ENCODE measurements at places on chromosomes 5 and 9. TPM values are rescaled to one million over a fixed set of nuclear protein-coding genes. Genes with fewer than 3 reads are reported as not detected.

DNA sequence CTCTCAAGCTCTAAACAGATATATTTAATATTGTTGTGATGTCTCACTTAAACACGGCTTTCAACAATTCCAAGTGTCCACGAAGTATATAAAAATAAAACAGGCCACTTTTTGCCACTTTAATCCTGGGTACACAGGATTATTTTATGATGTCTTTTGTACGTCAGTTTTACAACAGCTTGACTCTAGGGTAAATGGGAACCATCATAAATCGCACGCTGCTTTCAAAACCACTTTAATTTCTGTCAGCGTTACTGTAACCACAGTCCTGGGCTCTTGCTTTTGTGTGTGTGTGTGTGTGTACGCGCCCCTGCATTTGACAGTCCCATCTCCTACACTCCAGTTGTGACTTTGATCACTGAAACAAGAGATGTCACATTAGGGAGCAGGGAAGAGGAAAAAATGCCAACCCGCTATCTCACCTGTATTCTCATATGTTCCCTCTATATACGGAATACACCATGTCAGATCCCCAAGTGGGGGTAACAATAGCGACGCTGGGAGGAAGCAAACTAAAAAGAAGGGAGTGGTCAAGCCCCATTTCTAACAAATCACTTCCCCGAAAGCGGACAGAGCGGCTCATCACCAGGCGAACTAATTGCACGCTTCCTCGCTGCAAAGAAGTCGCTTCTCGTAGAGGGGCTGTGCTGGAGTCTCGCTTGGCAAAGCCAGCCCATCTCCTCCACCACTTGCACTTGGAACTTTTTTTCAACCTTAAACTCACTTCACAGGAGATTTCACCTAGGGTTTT, 1.2 kb downstream of the BNC2 start:
- DNase-seq: no peak
- no peaks in the 10 kb centered on the region for H3K27me3 ChIP-seq
- H3K4me3 ChIP-seq: no peak overlapping the region
- H3K27ac ChIP-seq: no peak overlapping the region

DNA sequence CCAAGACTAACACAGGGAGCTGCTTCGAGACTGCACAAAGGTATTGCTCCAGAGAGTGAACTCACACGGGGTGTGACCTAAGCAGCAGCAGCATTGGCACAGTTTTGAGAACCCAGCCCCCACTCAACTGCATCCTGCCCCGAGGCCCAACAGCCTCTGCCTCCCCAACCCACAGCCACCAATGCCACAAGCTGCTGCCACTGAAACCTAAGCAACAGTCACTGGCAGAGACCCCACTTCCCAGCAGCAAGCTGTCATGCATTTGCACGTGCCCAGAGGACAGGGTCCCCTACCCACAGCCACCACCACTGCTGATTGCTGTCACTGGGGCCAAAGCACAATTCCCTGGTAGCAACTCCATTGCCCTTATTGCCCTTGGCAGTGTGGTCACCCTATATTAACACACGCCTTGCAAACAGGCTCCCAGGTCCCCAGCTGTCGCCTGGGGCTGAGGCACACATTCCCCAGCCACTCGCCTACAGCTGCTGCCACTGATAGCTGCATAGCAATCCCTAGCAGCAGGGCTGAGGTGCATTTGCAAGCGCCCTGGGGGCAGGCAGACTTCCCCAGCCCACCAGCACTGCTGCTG, 141.0 kb downstream of the AGTPBP1 start:
- H3K36me3 ChIP-seq: no peaks in the 10 kb centered on the region
- no peak overlapping the region for H3K27ac ChIP-seq
- H3K27me3 ChIP-seq: no peaks in the 10 kb centered on the region
- no peaks in the 10 kb centered on the region for H3K4me1 ChIP-seq
- DNase-seq: no peak
- no peak overlapping the region for H3K4me3 ChIP-seq

The GPRIN1 gene
- total RNA-seq: 0.50 TPM

DNA sequence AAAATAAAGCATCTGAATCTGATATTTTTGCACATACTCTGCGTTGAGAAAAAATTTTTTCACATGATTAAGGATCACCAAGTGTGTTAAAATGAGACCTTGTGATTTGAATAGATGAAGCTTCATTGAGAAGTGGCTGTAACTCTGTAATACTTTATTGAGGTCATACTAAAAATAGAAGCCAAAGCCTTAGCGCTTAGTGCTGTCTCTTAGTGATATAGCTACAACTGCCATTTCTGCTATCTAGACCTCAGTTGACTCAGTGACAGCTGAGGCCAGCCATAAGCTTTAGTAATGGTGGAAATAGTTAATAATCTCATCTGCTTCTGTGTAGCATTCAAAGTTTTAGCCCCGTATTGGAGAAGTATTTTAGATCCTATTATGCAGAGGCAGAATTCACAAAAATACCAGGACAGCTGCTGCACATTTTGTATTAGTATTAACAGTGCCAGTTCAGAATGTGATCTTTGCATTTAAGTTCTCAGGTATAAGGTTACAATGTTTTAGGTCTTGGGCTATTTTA, 107.4 kb upstream of the SGCD start:
- DNase-seq: no peak
- H3K4me1 ChIP-seq: no peaks in the 10 kb centered on the region
- H3K36me3 ChIP-seq: no peaks in the 10 kb centered on the region
- H3K27me3 ChIP-seq: peaks cover 3% of the 10 kb centered on the region
- no peak overlapping the region for H3K27ac ChIP-seq
- H3K4me3 ChIP-seq: no peak overlapping the region

- H3K4me1 ChIP-seq: peaks cover 6% of the 10 kb centered on the region
- H3K36me3 ChIP-seq: no peaks in the 10 kb centered on the region
- no peak overlapping the region for H3K27ac ChIP-seq
- DNase-seq: no peak
- H3K27me3 ChIP-seq: no peaks in the 10 kb centered on the region
Observed at GRCh38 chr5:142842994-142843905, 73.1 kb downstream of the ARHGAP26 start.

The C9orf43 gene
- 1.1 TPM for total RNA-seq

- H3K36me3 ChIP-seq: no peaks in the 10 kb centered on the region
- H3K4me3 ChIP-seq: peak overlapping the region; percentile 1
- DNase-seq: no peak
- H3K27me3 ChIP-seq: no peaks in the 10 kb centered on the region
- H3K27ac ChIP-seq: peak overlapping the region; percentile 86
- H3K4me1 ChIP-seq: peaks cover 2% of the 10 kb centered on the region
Observed at GRCh38 chr5:136080113-136080482, 51.3 kb downstream of the TGFBI start.

The SMIM33 gene
- not detected for total RNA-seq

GRCh38 chr9:92176068-92176799, 61.0 kb upstream of the SPTLC1 start:
- H3K27me3 ChIP-seq: peaks cover 3% of the 10 kb centered on the region
- H3K36me3 ChIP-seq: no peaks in the 10 kb centered on the region
- no peaks in the 10 kb centered on the region for H3K4me1 ChIP-seq
- no peak overlapping the region for H3K27ac ChIP-seq
- no peak overlapping the region for H3K4me3 ChIP-seq

DNA sequence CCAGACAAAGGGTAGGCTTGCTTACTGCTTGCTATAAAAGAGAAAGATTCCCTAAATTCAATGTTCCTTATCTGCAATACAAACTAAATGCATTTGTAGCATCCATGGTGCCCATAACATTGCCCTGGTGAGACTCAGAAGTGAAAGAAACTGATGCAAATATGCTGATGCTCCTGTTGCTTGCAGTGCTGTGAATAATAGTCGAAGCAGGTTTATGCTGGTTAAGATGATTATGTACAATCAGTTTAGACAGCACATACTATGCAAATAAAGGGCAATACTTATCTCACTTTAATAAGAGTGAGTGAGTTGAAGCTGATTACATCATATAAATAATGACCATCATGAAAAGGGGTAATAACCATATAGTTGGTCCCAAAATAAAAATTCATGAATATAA, 215.5 kb downstream of the SNCAIP start:
- no peaks in the 10 kb centered on the region for H3K27me3 ChIP-seq
- no peak overlapping the region for H3K4me3 ChIP-seq
- no peaks in the 10 kb centered on the region for H3K4me1 ChIP-seq
- H3K27ac ChIP-seq: no peak overlapping the region
- no peaks in the 10 kb centered on the region for H3K36me3 ChIP-seq
- no peak for DNase-seq

The FCN1 gene
- total RNA-seq: 7.8 TPM

DNA sequence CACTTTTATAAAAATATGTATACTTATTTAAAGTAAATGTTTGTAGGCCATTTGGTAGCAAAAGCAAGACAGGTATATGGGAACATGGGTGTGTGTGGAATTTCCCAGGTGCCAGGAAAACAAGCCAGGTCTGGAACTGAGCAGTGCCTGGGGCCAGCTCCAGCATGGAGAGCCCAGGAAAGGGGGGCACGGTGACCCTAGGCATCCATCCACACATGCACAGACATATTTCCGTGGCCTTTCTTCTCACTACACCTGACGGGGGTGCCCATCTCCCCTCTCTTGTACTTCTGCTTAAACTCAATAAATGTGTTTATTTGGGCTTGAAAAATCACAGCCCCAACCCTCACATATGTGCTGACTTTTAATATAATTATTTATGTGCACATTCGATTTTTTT, 31.2 kb upstream of the CXCL14 start:
- H3K4me1 ChIP-seq: no peaks in the 10 kb centered on the region
- H3K36me3 ChIP-seq: no peaks in the 10 kb centered on the region
- no peak overlapping the region for H3K27ac ChIP-seq
- no peaks in the 10 kb centered on the region for H3K27me3 ChIP-seq
- no peak overlapping the region for H3K4me3 ChIP-seq

- no peak overlapping the region for H3K27ac ChIP-seq
- DNase-seq: no peak
Observed at GRCh38 chr9:129258823-129259301, 80.8 kb upstream of the IER5L start.

DNA sequence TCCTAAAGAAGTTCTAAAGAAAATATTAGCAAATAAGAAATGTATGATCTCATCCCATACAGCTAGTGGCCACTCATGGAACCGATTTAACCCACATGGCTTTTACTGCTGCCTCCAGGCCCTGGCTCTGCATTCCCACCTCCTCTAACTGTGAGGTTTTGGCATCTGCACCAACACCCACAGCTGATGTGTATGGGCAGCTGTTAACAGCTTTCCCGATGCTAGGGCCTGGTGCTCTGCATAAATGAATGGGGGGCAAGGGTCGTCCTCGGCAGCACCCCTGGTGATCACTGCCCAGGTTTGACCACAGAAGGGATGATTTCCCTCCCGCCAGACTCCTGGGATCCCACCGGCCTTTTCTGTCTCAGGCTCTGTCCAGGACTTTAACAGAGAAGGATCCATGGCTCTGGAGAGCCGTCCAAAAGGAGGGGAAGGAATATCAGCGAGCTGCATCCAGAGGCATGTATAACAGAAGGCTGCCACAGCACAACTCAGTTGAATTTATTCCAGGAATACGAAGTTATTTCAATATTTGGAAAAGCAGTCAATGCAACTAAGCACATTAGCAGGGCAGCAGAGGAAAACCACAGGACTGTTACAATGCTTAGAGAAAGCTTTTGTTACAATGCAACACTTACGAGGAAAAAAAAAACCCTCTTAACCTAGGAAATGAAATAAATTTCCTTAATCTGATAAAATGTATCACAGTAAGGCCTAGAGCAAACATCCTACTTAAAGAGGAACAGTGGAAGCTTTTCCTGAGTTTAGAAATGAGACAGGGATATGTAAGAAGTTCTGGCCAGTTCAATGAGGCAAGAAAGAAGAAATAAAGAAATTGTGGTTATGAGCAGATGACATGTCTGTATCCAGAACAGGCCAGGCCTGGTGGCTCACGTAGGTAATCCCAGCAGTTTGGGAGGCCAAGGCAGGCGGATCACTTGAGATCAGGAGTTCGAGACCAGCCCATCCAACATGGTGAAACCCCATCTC, 63.1 kb downstream of the NACC2 start:
- peaks cover 3% of the 10 kb centered on the region for H3K4me1 ChIP-seq
- H3K27ac ChIP-seq: no peak overlapping the region
- no peak overlapping the region for H3K4me3 ChIP-seq
- no peak for DNase-seq
- H3K27me3 ChIP-seq: no peaks in the 10 kb centered on the region

DNA sequence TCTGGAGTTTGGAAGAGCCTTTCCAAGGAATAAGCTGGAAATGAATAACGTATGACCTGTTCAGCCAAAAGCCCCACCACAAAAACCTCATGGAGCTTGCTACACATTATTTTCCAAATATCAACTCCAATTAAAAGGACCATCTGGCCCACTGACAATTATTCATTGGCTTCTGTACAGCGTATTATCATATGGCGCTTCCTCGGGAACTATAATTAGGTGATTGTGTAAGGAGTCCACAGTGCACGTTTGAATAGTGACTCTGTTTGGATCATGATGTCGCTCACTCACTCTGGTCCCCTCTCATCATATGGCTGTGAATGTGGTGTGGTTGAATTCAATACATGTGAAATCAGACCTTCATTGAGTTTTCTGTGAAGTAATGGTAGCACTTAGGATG, 52.1 kb downstream of the GDNF start:
- no peak for DNase-seq
- no peaks in the 10 kb centered on the region for H3K27me3 ChIP-seq
- no peak overlapping the region for H3K27ac ChIP-seq
- no peaks in the 10 kb centered on the region for H3K36me3 ChIP-seq
- no peak overlapping the region for H3K4me3 ChIP-seq

DNA sequence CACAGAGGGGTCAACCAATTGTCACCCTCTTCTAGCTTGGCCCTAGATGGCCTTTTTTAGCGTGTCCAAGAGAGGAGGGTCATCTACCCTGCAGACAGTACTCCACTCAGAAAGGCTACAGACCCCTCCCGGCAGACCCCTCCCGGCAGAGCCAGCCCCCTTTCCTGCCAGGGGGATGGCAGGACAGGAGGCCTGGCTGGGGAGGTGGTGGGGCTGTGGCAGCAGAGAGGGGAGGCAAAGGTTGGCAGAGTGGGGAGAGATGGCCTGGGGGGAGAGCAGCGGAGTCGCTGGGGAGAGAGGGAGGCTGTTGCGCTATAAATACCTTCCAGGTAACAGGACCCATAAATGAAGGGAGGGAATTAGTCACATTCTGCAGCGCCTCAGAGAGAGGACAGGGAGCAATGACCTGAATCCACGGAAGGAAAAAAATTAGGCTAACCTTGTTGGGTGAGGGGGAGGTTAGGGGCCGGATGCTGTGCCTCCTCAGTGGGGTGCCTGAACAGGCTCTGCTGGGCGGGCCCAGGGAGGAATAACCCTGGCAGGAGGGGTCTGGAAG, 32.9 kb upstream of the PSD2 start:
- no peak for DNase-seq
- H3K4me3 ChIP-seq: no peak overlapping the region
- H3K27me3 ChIP-seq: no peaks in the 10 kb centered on the region

The LCN2 gene
- total RNA-seq: 10.0 TPM

- H3K36me3 ChIP-seq: peaks cover 7% of the 10 kb centered on the region
- H3K27ac ChIP-seq: no peak overlapping the region
- DNase-seq: no peak
- H3K27me3 ChIP-seq: no peaks in the 10 kb centered on the region
Observed at GRCh38 chr9:121048175-121048574, 1.9 kb downstream of the C5 start.

DNA sequence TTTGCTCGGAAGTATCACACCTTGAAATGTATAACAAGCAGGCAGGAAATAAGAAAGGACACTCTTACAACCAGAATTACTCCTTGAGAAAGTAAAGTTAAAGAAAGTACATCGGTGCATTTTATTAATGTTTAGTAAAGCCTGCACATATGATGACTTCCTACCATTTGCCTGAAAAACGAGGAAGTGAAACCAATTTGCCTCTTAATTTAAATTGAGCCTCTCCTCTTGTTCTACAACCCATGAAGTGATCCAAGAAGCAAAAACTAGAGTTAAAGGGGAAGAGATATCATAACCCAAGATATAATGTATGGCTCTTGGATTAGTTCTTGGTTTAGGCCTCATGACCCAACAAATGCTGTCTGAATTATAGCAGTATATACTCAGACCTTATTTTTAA, 95.6 kb downstream of the GNAQ start:
- no peaks in the 10 kb centered on the region for H3K4me1 ChIP-seq
- no peaks in the 10 kb centered on the region for H3K36me3 ChIP-seq
- no peaks in the 10 kb centered on the region for H3K27me3 ChIP-seq
- no peak overlapping the region for H3K4me3 ChIP-seq
